ENCODE measurements at places on chromosomes 5 and 9.

- DNase-seq: no peak
Observed at GRCh38 chr5:110345623-110346022, 380.8 kb downstream of the TMEM232 start.

DNA sequence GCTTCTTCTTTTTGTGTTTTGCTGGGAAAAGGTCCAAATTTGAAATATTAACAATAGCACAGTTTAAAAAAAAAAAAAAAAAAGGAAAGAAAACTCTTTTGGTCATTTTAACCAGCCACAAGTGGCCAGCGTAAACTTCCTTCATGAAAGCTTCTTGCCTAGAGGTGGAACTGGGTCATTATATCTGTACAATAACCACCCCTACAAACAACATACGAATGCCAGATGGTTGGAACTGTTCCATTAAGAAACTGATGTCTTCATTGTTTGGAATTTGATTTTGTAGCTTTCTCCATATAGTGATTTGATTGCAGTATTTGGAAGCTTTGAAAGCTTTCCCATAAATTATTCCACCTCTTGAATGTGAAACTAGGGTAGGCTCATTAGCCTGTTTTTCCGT is 18.3 kb upstream of the LPAR1 start:
- DNase-seq: peak; percentile 88

- DNase-seq: no peak
Observed at GRCh38 chr5:72151646-72152045, 44.4 kb downstream of the MAP1B start.

- no peak for DNase-seq
Observed at GRCh38 chr5:136586196-136586595, 220.9 kb upstream of the TRPC7 start.

- DNase-seq: peak; percentile 85
Observed at GRCh38 chr5:65163698-65164097, 318.0 kb downstream of the ADAMTS6 start.

DNA sequence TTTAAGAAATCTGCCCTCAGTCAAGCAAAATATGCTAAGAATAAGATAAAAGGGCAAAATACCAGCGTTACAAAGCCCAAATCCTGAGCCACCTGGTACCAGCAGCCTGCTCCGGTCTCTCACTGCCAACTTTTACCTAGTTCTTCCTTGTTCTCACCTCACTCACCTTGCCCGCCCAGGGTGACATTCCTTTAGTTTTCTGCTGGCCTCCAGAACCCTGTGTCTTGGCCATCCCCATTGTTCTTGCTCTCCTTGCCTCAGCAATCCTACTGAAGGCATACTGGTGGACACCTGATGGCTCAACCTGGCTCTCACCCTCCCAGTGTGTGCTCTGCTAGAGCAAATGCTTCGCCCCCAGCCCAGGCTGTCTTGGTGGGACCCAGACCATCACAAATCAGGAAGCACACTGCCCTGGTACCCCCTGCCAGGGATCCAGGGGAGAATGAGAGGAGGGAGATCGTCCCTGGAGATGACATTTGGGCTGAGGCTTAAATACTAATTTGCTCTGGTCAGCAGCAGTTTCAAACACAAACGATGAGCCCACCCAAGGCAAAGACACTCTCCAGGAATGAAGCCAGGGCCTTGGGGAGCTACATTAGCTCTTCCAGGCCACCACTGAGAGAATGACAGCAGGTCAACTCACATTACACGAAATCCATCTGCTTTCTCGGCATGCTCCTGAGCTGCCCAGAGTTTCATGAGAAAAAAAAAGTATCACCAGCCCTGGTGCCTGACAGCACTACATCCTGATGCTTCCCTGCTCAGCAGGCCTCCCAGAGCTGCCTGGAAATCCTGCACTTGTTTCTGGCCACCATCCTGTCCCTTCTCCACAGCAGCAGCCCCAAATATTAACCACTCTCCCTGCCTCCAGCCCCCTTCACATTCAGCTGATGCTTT is 12.2 kb upstream of the SEPTIN8 start:
- no peak for DNase-seq

DNA sequence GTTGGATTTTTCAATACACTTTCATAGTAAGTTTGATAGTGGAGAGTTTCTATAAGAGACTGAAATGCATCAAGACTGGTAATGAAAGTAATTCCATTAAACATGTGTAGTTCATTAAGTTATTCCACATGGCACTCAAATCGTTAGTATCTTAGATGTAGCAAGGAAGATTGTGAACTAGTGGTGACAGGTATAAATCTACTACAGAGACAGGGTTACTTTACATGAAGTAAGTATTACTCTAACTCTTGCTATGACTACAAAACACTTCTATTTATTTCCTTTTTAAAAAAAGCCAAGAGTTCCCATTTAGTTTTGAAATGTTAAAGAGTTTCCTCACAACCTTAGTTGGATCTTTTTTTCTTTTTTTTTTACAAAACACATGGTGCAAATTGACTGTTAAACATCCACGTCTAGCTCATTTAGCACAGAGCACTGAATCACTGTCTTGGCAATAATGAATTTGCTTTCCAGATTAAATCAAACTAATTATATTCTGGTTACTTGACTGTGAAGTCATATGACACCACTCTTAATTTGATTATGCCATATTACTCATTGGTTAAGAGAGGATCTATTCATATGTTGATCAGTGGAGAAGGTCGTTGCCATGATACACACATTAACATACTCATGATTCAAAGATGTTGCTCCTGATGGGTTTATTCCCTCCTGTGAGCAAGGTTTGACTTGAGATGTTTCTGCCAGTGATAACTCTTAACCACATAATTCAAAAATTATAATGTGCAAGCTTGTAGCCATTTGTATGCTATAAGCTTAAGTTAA is 644.8 kb downstream of the EFNA5 start:
- DNase-seq: no peak

GRCh38 chr5:15513431-15513830 is 13.5 kb downstream of the FBXL7 start:
- DNase-seq: no peak

DNA sequence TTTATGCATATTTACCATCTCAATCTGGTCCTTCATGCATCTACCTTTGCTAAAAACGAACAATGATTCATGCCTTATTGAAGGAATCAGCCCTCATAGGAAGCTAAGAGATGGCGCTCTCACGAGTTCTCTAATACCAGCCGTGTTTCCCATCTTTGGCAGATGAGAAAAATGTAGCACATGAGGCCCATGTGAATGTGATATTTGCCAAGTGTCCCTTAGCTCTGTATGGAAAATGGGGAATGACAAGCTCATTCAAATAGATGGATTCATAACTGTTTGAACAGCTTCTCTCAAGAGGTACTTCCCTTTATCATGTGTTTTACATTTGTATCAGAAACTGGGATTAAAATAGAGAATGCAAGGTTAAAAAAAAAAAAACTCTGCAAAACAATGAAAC is 66.1 kb downstream of the TTC39B start:
- DNase-seq: no peak

- DNase-seq: peak; percentile 78
Observed at GRCh38 chr9:110081395-110081794, 126.6 kb downstream of the C9orf152 start.

DNA sequence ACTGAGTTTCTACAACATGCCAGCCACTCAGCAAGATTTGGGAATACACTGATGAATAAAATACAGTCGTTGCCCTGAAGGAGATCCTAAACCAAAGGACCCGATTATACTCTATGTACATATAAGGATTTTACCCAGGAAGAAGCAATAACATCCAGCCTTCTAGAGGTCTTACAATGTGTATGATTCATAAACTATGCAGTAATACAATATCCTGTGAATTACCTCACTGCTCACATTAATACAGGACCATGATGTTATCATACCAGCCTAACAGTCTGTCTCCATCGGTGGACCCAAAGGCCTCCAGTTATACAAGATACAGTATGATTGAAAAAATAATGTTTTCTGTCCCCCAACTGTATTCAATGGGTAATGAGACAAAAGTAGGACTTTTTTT is 310.5 kb upstream of the TRPM3 start:
- DNase-seq: no peak

- no peak for DNase-seq
Observed at GRCh38 chr9:117377046-117377445, 37.8 kb downstream of the ASTN2 start.

GRCh38 chr5:69138766-69139165 is 28.2 kb upstream of the CCNB1 start:
- DNase-seq: peak; percentile 1

DNA sequence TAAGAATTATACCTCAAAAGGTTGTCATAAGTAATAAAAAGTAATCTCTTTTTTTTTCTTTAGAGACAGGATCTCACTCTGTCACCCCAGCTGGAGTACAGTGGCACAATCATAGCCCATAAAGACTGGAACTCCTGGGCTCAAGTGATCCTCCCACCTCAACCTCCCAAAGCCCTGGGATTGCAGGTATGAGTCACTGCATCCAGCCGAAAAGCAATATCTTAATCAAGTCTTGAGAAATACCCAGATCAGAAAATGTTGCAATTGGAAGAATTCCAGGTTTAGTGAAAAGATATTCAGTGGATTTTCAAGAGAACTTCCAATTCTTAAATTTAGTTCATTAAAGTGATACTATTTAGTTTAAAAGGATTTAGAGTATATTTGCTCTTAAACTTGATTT is 40.9 kb upstream of the IDNK start:
- DNase-seq: peak; percentile 46

- DNase-seq: no peak
Observed at GRCh38 chr9:7963026-7963425, 163.4 kb upstream of the DMAC1 start.

GRCh38 chr5:128649192-128649591 is 111.1 kb upstream of the FBN2 start:
- DNase-seq: peak; percentile 20

DNA sequence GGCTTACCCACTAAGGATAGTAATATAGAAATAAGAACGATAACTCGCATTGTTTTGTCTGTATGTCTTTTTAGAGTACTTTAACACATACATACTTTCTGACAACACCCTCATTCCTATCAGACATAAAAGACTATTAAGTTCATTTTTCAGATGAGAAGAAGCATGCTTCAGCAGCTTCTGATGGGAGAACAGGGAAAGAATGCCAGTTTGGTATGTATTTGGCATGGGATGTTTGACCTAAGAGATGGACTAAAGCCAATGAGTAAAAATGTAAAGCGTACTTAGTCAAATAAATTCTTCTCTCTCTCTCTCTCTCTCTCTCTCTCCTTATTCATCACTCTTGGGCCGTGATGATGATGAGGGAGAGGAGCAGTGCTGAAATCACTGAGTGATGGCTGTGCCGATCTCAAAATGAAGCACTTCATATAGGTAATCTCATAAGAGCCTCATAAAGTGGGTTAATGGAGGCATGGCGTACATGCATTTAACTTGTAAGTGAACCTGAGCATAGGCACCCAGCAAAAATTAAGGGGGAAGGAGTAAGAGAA is 71.5 kb downstream of the SLIT3 start:
- peak; percentile 77 for DNase-seq

- no peak for DNase-seq
Observed at GRCh38 chr9:137492464-137493363, 33.6 kb upstream of the NSMF start.

DNA sequence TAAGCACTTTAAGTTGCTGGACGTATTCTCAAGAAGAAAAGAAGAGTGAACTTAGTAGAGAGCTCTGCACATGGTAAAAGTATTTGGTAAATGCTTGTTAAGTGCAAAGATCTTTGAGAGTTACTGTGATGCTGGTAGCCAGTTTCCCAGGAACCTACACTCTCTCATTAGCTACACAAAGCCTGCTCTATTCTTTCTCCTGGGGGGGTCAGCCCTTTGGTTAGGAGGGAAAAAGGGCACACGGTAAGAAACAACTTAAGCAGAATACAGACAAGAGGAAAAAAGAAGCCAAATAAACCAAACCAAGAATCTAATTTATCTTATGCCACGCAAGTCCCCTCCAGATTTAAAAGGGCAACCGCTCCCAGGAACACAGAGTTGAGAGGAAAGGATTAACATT is 1100.1 kb upstream of the CDH10 start:
- DNase-seq: no peak

DNA sequence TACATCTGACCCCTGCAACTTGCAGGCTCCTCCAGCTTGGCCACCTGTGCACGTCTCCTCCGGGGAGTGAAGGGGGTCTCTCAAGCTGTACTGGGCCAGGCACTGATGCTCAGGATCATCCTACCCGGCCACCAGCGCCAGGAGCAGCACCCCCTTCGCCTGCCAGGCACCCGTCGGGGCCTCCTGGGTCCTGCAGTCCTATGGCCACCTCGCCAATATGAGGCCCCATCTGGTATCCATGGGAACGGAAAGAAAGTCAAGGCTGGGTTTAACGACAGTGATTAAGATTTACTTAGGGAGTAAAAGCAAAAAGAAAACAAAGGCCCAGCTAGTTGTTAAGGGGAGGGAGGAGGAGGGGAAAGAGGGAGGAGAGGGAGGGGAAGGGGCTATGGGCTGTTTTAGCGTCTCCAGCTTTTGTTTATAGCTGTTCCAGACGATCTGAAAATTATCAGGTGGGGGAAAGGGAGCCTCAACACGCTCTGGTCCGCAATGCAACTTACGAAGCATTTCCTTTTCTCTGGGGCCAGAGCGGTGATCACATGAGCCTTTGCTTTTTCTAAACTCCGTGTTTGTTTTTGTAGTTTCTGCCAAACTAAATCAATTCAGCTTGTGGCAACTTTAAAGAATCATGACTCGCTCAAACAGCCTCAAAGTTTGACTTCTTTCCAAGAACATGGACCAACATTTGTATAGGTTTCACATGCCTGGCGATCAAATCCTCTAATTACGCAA is 132.4 kb downstream of the ROR2 start:
- peak; percentile 86 for DNase-seq

DNA sequence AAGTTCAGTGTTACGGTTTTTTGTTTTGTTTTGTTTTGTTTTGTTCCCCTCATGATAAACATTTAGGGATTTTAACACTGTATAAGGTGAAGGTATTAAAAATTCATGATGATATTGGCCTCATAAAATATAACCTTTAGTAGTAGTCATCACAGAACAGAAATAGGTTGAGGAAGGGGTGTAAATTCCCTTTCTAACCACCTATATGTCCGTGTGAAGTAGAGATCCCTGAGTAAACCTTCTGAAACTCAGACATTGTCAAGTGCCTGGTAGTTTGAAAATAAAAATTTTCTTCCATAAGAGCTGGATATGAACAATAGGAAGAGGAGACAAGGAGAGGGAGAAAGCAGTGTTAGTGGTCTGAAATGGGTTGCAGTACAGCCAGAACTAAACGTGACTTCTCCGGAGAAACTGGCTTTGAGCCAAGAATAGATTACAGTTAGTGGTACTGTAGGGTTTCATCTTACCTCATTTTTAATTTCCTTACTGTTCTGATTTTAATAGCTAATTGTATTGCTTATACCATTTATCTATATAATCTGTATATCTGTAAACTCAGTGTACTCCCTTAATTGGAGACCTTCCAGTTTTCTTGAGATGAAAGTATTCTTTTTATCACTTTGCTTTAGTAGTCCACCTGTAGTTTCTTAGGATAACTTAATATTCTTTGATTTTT is 18.3 kb downstream of the UGCG start:
- DNase-seq: no peak

GRCh38 chr9:133877327-133877726 is 114.8 kb downstream of the VAV2 start:
- no peak for DNase-seq

- DNase-seq: no peak
Observed at GRCh38 chr9:129841071-129841470, 5.8 kb downstream of the USP20 start.

Data from AG10803 (cell line).